ENCODE measurements at places on chromosomes 1 and 21. TPM values are rescaled to one million over a fixed set of nuclear protein-coding genes. Genes with fewer than 3 reads are reported as not detected.

DNA sequence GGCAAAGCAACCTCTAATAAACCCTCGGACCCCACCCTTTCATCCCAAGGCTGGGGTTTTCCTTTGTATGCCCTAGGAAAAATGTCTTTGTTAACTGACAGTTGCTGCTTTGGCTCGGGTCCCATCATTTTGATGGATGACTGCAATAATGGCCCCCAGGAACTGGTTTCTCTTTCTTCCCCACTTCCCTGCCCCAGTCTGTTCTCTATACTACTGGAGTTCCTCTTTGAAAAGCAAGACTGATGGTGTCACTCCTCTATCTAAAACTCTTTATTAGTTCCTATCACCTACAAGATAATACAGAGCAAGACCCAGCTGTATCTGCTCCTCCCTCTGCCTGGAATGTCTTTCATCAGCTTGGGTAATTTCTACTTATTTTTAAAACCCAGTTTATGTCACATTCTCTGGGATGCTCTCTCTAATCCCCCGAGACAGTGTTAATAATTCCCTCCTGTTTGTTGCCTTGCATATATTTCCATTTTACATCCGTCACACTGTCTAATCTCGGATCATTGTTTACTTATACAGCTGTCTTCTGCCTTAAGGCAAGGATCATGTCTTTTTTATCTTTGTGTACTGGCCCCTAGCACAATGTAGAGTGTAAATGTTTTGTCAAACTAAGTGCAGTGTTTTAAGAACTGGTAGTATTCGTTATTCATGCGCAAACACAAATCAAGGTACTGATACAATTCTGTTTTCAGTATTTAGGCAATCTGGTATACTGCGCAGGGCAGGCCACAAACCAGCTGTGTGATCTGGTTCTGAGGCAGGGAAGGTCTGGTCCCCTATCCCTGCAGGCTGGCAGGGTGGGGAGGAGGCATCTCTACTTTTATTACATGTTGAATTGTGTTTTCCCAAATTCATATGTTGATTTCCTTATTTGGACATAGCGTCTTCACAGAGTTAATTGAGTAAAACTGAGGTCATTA is 16.1 kb downstream of the SLAMF1 start:
- H3K27ac ChIP-seq: peak overlapping the region; percentile 44
- no peaks in the 10 kb centered on the region for H3K36me3 ChIP-seq
- H3K27me3 ChIP-seq: no peaks in the 10 kb centered on the region
- peak; percentile 62 for DNase-seq
- H3K4me3 ChIP-seq: no peak overlapping the region

ASCL5 gene
- 0.22 TPM for total RNA-seq

- peaks cover 7% of the 10 kb centered on the region for H3K4me1 ChIP-seq
- H3K4me3 ChIP-seq: no peak overlapping the region
- no peak overlapping the region for H3K27ac ChIP-seq
- DNase-seq: no peak
- H3K36me3 ChIP-seq: no peaks in the 10 kb centered on the region
- H3K27me3 ChIP-seq: no peaks in the 10 kb centered on the region
These were observed 217.5 kb downstream of the MATN1 start for GRCh38 chr1:30505853-30506252.

OR14K1 gene
- total RNA-seq: not detected

DNA sequence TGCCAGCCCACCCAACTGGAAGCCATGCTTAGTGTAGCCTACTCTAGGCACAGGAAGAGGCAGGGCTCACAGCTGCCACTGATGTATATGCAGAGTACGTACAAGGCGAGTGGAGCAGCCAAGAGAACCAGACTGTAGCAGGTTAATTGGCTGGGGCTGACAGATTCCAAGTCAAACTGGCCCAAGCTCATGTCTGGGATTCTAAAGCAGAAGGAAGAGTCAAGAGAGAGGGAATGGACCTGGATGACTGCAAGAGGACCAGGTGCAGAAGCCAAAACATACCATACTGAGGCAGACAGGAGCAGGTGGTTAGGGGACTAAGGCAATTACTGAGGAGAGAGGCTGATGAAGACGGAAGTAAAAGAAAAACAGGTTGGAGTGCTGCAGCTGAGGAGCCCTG is 51.3 kb upstream of the LRRN2 start:
- H3K36me3 ChIP-seq: no peaks in the 10 kb centered on the region
- H3K4me1 ChIP-seq: no peaks in the 10 kb centered on the region
- peaks cover 24% of the 10 kb centered on the region for H3K27me3 ChIP-seq

DNA sequence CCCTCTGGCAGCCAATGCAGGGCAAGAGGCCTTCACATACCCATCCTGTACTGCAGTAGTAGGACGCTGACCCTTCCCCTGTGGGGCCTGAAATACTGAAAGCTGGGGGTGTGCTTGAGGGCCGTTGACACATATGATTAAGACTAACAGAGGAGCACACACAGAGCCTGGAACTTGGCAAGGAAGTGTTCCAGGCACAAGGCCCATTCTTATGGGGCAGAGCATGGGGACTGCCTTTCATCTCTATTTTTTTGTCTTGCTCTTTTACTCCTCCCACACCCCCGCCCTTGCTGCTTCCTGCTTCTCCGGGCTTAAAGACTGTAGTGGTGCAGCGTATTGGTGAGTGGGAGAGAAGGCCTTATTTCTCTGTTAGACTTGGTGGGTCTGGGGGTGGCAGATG is 137.4 kb downstream of the BACH1 start:
- DNase-seq: peak; percentile 19
- peaks cover 5% of the 10 kb centered on the region for H3K4me1 ChIP-seq
- no peaks in the 10 kb centered on the region for H3K36me3 ChIP-seq

TP53BP2 gene
- 93.3 TPM for total RNA-seq

GRCh38 chr1:2233997-2234761 is 6.1 kb downstream of the SKI start:
- H3K27ac ChIP-seq: peak overlapping the region; percentile 80
- H3K4me3 ChIP-seq: peak overlapping the region; percentile 71
- no peaks in the 10 kb centered on the region for H3K36me3 ChIP-seq
- DNase-seq: peak; percentile 67
- H3K27me3 ChIP-seq: no peaks in the 10 kb centered on the region

Data from A673 (cell line).